ENCODE measurements at places on chromosomes 7 and 10.

DNA sequence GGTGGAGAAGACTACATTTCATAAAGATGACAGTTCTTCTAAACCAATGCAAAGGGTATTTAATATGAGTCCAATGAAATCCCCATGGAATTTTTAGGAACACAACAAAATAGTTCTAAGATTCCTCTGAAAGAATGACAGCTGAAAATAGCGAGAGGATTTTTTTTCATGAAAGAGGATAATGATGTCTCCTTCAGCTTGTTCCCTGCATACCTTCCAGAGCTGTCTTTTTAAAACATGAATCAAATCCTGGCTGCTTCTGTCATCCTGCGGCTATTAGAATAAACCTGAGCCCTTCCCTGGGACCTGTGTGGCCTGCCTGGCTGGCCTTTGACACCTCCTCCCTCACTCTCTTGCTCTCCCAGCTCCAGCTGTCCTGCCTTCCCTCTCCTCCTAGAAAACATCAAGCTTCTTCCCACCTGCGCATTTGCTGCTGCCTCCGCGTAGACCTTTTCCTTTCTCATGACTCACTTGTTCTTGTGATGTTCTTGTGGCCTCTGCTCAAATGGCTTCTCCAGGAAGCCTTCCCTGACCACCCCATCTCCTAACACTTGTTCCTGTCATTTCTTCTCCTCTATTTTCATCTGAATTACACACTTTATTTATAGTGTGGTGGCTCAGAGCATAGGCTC is 57.4 kb downstream of the EEPD1 start:
- DNase-seq: no peak

GRCh38 chr7:137492889-137493288 is 149.4 kb upstream of the PTN start:
- no peak for DNase-seq

GRCh38 chr7:25515633-25516275 is 287.5 kb upstream of the NPVF start:
- DNase-seq: no peak

DNA sequence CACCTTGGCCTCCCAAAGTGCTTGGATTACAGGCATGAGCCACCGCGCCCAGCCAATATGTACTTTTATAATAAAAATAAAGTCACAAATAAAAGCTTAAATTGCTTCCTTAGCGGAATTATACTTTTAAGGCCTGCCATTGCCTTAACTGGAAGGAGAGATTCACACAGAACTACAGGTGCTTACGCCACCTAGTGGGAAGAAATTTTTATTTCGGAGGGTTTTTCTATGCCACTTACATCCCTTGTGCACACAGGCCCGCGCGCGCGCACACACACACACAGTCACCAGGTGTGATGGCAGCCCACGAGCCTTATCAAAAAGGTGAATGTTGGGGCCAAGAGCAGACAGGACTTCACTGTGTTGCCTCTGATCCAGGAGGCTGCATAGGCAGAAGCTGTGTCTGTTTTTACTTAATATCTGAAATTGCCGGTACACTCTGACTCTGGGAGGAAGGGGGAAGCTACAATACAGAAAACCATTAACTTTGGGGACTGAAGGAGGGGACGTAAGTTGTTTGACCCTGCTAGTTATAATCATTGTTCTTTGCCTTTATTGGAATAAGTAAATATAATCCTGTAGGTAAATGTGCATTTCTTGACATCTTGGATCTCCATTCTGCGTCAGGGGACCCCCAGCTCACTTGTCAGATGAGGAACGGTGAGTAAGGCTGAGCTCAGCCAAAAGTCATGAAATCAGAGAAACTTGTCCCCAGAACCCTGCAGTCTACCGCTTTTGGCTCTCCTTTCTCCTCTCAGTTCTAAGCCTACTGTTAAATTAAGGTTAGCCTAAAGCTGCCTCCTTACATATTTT is 87.1 kb downstream of the SLC16A9 start:
- DNase-seq: peak; percentile 98

DNA sequence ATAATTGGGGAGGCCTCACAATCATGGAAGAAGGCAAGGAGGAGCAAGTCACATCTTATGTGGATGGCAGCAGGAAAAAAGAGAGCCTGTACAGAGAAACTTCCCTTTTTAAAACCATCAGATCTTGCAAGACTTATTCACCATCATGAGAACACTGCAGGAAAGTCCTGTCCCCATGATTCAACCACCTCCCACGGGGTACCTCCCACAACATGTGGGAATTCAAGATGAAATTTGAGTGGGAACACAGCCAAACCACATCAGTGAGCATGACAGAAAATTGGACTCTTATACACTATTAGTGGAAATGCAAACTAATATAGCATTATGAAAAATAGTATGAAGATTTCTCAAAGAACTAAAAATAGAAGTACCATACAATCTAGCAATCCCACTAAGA is 271.2 kb downstream of the MAGI2 start:
- peak; percentile 39 for DNase-seq

- no peak for DNase-seq
Measured at GRCh38 chr10:125811251-125811650, 11.8 kb downstream of the UROS start.

- DNase-seq: no peak
Measured at GRCh38 chr10:5356302-5356763, 8.4 kb upstream of the UCN3 start.

DNA sequence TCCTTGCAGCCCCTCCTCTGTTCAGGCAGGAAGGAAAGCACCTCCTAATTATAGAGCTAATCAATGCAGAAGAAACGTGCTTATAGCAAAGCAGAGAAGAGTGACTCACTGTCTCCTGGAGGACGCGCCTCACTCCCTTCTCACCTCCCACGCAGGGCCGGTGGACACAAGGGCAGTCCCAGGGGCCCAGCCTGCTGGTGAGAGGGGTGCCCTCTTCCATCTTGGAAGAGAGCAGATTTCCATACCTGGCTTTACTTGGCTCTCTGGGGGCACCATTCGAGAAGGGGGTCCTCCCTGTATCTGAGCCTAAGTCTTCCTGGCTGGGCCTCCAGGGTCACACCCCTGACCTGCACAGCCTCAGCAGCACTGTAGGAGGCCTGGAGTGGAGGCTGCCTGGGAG is 55.8 kb downstream of the RASGEF1A start:
- peak; percentile 19 for DNase-seq

- DNase-seq: no peak
Measured at GRCh38 chr7:47511699-47512370, 70.1 kb downstream of the TNS3 start.

- no peak for DNase-seq
Measured at GRCh38 chr7:1400371-1400770, 58.9 kb downstream of the MICALL2 start.

GRCh38 chr10:93766918-93767317 is 9.2 kb downstream of the LGI1 start:
- DNase-seq: no peak

DNA sequence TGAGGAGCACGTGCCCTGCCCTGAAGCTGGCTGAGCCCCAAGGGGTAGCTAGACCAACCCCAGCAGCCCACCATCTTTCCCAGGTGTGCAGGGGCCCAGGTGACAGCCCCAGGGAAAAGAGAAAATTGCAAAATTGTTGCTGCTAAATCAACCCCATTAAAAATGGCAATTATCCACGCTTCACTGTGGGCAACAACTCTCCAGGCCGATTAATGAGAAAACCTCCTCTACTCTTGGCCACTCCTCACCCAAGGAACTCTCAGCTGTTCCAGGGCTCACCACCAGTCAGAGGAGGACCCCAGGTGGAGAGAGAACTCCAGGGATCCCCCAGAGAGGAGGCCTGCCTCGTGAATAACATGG is 516.1 kb upstream of the MGMT start:
- DNase-seq: no peak

- DNase-seq: no peak
Measured at GRCh38 chr7:143129477-143129876, 2.4 kb upstream of the PIP start.

DNA sequence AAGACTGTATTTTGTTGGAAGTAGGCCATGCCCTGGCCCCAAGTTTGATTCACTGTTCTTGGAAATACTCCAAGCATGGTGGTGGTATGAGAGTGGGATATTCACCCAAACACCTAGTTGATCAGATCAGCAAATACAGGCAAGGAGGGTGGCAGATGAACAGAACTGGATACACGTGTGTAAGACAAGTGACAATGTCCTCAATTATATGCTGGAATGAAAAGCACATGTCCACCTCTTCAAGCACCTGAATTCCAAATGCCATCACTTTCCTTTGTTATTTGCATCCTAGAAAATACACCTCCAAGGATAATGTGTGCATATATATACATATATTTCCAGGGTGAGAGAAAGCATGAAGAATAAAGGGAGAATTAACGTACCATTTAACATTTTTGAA is 131.8 kb upstream of the ZEB1 start:
- no peak for DNase-seq

DNA sequence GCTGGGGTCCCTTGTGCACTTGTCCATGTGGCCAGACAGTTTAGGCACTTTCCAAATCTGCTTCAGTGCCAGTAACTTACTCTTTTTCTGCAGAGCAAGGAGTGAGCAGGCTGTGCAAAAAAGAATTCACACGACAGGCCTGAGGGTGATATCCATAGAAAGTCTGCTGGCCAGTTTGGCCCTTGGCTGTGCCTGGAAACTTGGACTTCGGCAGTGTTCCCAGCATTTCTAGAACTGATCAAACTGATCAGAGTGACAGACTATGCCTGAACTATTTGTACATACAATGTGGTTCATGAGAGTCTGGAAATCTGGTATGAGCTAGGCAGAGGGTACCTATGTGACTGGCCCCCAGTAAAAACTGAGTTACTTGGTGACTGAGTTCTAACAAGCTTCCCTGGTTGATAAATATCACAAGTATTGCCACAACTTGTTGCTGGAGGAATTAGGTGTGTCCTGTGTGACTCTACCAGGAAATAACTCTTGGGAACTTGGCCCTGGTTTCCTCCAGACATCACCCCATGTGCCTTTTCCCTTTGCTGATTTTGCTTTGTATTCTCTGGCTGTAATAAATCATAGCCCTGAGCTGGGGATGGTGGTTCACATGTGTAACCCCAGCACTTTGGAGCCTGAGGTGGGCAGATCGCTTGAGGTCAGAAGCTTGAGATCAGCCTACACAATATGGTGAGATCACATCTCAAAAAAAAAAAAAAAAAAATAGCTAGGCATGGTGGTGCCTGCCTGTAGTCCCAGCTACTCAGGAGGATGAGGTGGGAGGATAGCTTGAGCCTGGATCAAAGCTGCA is 3.3 kb upstream of the DENND10 start:
- DNase-seq: peak; percentile 30

- no peak for DNase-seq
Measured at GRCh38 chr7:81029511-81029910, 110.7 kb upstream of the SEMA3C start.

DNA sequence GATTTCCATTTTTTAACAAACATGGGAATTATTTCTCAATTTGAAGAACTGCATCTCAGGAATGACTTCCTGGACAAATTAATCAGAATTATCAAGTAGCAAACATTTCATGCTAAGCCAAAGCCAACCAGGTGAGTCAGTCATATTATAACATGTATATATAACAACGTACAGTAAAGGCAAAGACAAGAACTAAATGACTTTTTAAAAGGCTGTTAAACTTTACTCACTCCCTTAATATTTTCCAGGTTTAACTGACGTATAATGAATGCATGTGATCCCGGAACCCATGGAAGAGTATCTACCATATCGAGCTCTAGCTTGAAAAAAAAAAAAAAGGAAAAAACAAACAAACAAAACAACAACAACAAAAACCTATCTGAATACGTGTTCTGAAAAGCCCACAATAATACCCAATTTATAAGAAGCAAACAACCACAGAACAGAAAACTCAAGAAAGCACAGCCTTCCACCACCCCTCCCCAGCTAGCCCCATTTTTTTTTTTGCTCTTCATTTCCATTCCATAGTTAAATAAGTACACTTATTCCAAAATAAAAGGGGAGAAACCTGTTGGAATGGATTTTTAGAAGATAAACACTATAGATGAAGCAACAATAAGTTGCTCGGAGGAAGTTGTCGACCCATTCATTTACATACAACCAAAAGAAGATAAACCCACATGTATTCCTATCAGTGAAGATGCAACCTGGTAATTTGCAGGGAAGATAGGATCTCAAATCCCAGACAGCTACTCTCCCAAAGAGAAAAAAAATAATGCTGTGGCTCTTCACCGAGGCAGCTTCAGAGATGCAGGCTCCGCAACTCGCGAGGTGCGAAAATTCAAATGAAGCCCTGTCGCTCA is 537 bp downstream of the NAPEPLD start:
- peak; percentile 45 for DNase-seq

DNA sequence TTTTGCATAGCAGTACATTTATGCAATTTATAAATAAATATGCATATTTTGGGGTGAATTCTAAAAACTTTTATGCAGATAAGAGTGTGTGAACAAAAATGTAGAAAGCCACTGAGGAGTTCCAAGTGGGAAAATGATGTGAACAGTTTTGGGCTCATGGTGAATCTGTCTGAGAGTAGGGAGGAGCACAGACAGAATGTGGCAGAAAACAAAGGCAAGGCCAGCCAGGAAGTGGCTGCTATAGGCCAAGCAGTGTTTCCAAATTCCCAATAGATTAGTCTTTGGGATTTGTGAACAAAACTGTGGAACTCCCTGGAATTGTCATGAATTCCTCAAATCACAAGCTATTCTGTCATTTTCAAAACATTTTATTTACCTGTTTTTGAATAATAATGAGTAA is 73.6 kb upstream of the AMPH start:
- DNase-seq: peak; percentile 16

DNA sequence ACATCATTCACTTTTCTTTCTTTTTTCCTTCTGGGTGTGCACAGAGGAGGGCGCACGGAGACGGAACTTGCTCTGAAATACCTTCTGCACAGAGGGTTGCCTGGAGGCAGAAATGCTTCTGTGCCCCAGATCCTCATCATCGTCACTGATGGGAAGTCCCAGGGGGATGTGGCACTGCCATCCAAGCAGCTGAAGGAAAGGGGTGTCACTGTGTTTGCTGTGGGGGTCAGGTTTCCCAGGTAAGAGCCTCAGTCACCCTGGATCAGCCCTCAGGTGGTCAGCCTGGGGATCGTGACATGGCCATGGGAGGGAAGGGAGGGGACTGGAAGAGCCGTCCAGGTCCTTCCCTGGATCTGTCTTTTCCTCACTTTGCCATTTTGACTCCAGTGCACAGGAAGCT is 33.6 kb downstream of the VWA2 start:
- DNase-seq: no peak

Data from PC-3 (cell line).